Type B pancreatic cell (in vitro differentiated cells): ENCODE measurements at places on chromosomes 12 and 14.
A peak's percentile ranks its signal among the peaks of the same experiment; 100 is the strongest.

- DNase-seq, result no peak
These were observed 52.4 kb downstream of the LMNTD1 start for GRCh38 chr12:25500651-25501050.

DNA sequence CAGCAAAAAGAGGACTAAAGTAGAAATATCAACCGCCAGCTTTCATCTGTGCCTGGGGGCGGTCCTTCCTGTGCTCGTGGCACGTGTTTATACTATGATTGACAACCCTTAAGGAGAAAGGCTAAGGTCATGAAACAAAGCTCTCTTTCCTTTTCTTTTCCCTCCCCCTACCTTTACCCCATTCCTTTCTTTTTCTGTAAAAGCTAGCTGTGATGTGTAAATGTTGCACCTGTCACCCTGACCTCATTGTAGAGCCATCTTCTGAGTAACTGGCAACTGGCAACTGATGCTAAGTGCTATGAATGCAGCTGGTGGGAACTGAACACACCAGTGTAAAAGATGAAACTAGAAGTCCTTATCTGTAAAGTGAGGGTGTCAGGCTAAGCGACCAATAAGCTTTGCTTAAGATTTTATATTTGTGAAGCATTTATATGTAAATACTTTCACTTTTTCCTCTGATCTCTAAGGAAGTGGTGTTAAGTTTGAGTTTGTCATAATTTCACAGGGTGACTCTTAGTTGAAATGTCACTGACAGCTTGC lies 102.8 kb upstream of the BCAT1 start:
- DNase-seq, result no peak

DNA sequence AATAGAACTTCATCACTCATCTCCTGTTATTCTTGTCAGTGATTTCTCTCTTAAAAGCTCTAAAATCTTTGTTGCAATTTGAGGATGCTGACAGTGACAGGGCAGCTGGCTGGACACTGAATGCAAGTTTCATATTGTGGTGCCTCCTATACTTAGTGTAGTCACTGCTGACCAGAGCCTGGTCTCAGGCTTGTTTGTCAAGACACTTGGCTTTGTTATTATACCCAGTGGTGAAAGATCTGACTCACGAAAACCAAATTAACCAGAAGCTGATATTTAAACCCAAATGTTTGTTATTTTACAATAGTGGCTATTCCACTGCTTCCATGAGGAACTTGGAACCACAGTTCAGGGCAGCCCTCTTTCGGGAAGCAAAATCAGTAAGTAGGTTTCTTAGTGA lies 42.8 kb downstream of the RPGRIP1 start:
- no peak for DNase-seq

GRCh38 chr14:103065861-103066260 lies 8.5 kb upstream of the CDC42BPB start:
- DNase-seq, result no peak

- DNase-seq, result no peak
These were observed 80.5 kb upstream of the TMCC3 start for GRCh38 chr12:94730847-94731246.

GRCh38 chr12:98403936-98404335 lies 111.5 kb upstream of the TMPO start:
- no peak for DNase-seq

- no peak for DNase-seq
These were observed 290.2 kb downstream of the PRKD1 start for GRCh38 chr14:29637411-29637810.

GRCh38 chr12:64824500-64825142 lies at the start of gene TBC1D30:
TBC1D30 (plus strand) TSS chr12:64824647; CDS start chr12:64824880, 233 bp downstream.
- DNase-seq, result peak; percentile 70

- no peak for DNase-seq
These were observed 48.1 kb downstream of the BEGAIN start for GRCh38 chr14:100539003-100539660.

GRCh38 chr12:106576848-106577247 lies 6.0 kb upstream of the RFX4 start:
- DNase-seq, result no peak

DNA sequence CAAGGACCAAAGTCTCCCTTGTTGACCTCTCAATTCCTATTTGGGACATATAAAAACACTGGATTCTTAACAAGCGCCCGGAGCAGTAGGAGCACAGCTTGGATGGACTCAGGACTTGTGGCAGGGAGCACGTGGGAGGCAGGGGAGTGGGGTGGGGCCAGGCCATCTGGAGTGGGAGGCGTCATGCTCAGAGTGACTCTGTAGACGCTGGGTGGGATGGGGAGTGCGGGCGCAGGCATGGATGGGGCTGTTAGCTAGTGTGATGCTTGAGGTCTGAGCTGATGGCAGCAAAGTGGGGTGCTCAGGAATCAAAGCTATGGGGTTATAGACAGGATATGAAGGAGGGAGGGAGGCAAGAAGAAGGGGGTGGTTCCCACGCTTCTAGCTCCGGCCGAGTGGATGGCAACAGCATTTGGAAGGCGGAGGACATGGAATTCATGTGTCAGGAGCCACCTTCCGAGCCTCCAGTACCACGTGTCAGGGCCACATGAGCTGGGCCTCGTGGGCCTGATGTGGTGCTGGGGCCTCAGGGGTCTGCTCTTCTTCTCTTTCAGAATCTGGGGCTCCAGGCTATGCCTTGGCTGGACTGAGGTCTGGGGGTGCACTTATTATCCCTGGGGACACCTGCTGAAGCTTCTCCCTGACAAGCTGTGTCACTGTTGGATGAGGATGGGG lies 26.2 kb downstream of the MEG3 start:
- DNase-seq, result no peak

- no peak for DNase-seq
These were observed 26.3 kb upstream of the ST8SIA1 start for GRCh38 chr12:22360774-22361173.

GRCh38 chr12:113470871-113471618 lies 626 bp downstream of the LHX5 start:
- DNase-seq, result no peak

DNA sequence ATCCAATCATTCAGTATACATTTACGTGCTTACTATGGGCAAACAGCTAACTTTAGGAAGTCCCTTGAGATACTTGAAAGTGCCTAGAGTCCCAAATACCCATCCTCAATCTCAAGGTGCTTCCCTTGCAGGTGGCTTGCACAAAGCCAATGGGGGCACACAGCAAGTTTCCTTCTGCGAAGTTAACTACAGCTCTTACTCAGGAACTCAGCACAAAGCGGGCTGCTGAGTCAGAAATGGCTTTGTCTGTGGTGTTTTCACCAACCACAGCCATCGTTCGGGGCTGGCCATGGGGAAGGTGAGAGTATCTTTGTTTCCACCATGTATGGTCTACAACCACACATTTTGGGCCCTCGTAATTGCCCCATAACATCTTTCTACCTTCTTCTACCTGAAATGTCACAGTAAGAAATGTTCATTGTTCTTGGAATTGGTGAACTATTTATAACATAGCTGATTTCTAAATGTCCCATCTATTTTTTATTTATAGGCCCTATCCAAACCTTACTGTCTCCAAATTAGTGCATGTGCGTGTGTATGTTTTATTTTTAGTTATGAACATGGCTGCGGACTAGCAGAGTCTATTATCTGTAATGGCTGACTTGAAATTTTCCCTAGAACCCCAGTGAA lies 13.9 kb downstream of the MFAP5 start:
- no peak for DNase-seq

GRCh38 chr12:94617101-94617500 lies 33.3 kb downstream of the TMCC3 start:
- DNase-seq, result no peak
